ENCODE measurements at places on chromosomes 12 and 14.
A peak's percentile ranks its signal among the peaks of the same experiment; 100 is the strongest.

DNA sequence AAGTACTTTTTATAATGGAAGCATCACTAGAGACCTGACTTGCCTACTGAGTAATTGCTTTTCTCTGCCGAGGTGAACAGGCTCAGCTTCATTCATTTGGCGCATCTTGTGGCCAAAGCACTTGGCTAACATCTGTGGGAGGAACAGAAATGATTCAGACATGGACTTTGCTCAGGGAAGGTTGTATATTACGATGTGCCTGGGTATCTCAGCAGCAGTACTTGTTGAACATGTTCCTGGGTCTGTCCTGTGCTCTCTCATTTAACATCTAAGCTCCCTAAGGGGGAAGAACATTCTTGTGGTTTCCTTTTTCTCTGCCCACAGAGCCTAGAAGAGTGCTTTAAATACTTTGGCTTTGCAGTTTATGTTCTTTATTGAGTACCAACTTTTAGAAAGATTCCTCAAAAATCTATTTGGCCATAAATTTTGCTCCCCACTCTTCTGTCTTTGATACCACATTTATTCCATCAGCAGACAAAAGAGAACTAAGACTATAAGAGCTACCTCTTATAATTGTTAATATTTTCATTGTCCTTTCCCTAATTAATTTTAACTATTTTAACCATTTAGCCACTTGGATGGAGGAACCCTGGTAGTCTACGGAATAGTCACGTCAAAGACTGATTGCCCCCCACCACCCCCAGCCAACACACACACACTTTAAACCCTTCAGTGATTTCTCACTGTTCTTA lies 101.2 kb upstream of the EGLN3 start:
- DNase-seq = no peak

DNA sequence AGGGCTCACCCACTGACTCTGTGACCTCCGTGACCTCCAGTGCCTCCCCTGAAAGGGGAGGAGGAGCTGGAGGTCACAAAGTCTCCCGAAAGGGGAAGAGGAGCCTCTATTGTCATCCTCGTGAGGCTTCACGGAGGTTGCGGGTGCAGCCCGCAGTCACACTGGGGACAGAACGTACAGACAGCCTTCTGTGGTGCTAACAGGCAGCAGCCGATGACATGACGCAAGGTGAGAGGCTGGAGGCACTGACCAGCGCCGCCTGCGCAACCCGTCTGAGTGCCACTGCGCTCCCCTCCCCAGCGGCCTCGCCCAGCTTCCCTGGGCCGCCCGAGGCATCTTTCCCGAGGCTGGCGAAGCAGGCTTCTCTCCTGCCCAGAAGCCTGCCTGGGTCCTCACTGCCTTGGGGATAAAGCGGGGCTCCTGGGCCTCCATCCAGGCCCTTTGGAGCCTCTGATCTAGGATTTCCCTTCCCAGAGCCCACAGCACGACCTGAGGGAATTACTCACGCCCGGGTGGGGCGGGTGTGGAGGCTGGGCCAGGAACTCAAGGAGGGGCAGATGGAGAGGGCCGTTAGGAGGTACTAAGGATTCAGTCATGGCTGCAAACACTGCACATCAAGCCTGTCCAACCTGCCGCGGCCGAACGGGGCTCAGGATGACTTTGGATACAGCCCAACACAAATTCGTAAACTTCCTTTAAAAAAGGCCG lies 12.3 kb upstream of the LBHD2 start:
- DNase-seq = no peak

DNA sequence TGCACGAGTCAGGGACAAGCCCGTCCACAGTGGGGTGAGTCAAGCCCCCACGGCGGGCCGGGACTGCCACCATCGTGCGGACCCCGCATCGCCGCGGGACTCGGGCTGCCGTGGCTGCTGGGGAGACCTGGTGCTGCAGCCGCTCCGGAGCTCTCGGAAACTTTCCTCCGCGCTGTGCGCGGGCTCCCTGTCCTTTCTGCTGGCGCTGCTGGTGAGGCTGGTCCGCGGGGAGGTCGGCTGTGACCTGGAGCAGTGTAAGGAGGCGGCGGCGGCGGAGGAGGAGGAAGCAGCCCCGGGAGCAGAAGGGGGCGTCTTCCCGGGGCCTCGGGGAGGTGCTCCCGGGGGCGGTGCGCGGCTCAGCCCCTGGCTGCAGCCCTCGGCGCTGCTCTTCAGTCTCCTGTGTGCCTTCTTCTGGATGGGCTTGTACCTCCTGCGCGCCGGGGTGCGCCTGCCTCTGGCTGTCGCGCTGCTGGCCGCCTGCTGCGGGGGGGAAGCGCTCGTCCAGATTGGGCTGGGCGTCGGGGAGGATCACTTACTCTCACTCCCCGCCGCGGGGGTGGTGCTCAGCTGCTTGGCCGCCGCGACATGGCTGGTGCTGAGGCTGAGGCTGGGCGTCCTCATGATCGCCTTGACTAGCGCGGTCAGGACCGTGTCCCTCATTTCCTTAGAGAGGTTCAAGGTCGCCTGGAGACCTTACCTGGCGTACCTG lies 1.1 kb downstream of the PDE3A start:
- no peak for DNase-seq

DNA sequence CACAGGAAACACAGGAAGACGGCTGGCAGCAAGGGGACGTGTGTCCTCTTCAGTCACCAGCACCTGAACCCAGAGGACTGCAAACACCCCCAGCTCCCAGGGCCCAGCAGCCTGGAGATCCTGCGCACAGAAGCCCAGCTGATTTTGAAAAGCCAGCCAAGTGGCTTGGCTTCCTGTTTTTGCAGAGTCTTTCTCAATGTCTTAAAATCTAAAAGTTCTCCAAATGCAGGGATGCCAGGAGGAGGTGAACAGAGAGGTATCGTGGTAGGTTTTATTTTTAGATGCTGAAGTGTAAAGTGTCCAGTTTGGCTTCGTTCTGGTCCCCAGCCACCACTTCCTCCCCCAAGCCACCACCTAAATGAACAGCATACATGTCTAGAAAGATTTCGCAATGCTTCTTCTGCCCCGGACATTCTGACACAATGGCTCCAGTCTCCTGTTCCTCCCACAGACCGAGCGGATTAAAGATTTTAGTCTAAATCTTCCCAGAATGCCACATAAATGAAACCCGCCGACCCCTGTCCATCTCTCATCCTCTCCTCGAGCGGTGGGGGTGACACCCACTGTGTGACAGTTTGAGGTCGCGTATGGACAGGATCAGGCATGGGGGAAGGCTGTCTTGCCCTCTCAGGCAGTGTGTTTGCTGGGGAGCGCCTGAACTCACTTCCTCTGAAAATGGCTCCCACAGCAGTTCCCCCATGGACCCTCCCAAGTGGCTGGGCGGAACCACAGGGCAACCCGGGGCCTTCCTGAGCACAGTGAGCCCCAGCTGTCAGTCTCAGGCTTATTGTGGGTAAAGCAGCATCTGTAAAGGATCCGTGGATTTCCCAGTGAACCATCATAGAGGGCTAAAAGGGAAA lies 41.6 kb downstream of the ITPK1 start:
- no peak for DNase-seq

GRCh38 chr14:51035611-51036192 lies 59.2 kb downstream of the TRIM9 start:
- no peak for DNase-seq

DNA sequence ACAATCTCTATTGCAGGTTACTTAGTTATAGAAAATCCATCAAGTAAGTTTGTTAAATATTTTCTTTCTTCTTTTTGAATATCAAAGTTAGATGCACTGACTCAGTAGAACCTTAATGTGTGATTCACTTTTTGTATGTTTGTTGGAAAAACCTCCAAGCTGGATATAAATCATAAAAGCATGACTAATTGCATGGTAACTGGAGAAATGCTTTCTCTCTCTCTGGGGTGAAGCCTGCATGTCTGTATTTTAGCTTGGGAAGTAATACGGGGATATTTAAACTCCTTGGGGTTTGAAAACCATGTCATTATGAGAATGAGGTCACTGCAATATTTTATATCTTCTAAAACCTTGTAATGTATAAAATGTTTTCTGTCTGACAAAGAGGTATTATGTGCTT lies 58.6 kb upstream of the MYF6 start:
- peak; percentile 71 for DNase-seq

- peak; percentile 5 for DNase-seq
These were observed 318.7 kb downstream of the LRFN5 start for GRCh38 chr14:41925409-41925808.

DNA sequence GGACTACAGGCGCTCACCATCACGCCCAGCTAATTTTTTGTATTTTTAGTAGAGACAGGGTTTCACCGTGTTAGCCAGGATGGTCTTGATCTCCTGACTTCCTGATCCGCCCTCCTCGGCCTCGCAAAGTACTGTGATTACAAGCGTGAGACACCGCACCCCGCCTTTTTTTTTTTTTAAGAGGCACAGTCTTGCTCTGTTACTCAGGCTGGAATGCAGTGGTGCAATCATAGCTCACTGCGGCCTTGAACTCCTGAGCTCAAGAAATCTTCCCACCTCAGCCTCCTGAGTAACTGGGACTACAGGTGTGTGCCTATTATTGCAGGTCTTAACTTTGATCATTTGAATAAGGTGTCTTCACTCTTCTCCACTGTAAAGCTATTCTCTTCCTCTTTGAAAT lies 5.3 kb upstream of the GLTP start:
- DNase-seq = no peak

- DNase-seq = no peak
These were observed 47.6 kb downstream of the TMEM30B start for GRCh38 chr14:61233436-61233956.

GRCh38 chr12:49187184-49187583 lies 1.7 kb downstream of the TUBA1A start:
- DNase-seq = peak; percentile 19

DNA sequence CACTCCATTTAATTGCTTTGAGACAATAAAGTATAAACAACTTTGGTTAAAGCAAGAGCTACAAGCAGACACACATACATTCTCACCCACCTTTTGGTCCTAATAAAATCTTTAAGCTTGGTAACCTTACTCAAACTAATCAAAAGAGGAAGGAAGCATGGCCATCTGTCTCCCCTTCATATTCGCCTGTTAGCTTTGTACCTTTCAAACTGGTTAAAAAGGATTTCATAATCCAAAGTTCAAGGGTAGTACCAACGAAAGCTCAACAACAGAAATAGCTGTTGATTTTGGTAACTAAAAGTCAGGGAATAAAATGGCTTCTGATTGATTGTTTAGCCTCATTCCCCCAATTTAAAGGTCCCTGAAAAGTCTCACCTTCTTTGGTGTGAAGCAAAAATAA lies 456.9 kb downstream of the BCAT1 start:
- DNase-seq = no peak

DNA sequence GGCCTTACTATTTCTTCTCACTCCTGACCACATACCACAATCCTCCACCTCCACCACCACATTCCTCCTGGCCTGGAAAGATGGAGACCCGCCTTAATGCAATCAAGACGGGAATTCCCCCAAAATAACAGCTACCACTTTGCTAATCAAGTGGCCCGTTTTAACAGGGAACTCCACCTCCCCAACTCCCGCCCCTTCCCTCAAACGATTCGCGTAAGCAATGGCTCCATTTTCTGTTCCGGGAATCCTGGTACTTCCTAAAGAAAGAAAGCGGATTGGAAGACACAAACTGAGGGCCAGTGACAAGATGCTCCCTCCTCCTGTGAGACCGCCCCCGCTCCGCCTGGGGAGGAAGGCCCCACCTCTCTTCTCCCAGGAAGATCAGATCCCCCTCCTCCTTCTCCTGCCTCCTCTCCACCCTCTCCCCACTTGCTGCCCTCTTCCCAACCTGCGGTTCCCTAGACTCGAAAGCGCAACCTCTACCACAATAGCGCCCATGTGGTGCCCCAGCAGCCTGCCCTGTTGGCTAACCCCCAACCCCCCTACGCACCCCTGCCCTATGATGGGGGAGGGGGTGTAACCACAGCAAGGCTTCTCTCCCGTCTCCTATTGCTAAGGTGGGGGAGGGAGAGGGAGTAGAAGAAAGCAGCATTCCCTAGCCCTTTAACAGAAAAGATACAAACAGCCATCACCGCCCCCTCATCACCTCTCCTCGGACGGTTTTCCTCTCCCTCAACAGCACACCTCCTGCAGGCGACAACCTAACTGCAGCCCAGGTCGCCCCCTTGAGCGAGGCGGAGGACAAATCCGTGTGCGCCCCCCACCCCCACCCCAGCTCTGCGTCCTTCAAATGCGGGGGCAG lies 777 bp downstream of the ARF3 start:
- peak; percentile 83 for DNase-seq
